Astrocyte of the hippocampus (primary cell): ENCODE measurements at places on chromosomes 6 and 20.

GRCh38 chr6:16338577-16339264 is 100.3 kb downstream of the GMPR start:
- peak; percentile 99 for DNase-seq

DNA sequence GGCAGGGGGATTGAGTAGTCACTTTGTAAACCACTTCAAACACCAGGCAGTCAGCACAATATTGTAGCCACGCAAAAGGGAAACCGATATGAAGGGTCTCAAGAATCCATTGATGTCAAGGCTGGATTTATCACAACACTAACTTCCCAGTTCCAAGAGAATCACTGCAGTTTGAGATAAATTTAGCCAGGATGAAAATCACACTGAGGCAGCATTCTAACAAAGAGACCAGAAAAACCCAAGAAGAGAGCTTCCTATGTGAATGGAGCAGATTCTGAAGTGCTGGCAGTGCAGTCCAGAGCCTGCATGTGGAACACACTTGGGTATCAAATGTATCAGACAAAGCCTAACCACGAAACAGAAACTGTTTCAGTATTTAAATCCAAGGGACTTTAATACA is 84.6 kb downstream of the KIF16B start:
- DNase-seq: no peak

GRCh38 chr6:159101656-159102055 is 56.9 kb upstream of the TAGAP start:
- DNase-seq: no peak

DNA sequence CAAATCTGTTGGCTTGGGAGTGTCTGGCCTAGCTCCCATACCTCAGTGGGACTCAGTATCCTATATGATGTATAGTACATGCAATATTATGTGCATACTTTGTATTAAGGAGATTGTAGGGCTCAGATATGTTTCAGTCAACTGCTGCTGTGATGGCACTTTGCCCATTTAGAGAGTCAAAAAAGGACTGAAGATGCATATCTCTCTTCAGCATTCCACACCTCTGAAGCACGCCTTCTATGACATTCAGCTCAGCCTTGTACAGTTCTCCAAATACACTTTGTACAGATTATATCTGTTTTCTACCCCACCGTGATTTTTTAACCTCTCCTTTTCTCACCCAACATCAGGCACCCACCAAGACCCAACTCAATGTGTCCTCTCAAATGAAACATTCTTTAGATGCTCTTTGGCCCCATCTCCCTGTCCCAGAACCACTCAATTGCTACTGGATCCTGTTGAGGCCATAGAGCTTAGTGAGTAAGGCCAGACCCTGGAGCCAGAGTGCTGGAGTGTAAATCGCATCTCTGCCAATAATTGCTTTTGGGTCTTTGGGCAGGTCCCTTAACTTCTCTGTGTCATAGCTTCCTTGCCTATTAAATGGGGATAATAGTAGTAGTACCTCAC is 15.6 kb downstream of the ENPP1 start:
- no peak for DNase-seq

DNA sequence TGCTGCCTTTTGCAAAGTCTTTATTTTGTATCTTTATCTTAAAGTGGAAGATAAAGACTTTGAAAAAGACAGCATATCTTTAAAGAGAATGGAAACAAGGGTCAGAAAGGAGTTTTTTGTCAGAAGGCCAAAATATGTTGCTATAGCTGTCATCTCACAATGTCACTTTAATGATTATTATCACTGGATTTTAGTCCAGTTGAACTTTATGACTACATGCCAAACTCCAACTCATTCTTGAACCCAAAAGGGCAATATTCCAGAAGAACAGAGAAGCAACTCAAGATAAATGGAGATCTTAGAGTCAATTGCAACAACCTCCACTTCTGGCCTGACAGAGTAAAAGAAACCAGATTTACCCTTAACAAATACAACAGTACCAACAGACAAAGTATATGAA is 47.3 kb upstream of the CLIC5 start:
- no peak for DNase-seq

DNA sequence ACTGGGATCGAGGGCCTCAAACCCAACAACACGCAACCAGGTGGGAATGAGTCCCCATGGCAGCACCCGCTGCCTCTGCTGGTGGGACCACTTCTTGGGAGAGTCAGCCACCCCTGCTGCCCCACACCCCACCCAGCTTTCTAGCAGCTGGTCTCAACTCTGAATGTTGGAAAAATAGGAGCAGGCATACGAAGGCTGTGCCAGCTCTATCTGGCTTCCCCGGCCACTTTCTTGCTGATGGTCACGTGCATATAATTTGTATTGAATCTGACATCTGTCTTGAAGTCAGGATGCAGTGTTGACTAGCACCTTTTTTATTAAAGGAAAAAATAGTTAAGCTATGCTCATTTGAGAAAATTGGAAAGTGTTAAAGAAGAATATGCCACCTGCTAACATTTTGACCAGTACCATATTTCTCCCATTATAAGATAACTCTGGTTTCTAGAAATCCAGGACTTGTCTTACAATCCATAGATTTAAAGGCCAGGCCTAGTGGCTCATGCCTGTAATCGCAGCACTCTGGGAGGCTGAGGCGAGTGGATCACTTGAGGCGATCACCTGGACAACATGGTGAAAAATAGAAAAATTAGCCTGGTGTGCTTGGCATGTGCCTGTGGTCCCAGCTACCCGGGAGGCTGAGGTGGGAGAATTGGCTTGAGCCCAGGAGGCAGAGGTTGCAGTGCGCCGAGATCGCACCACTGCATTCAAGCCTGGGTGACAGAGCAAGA is 26.9 kb upstream of the MAPRE1 start:
- DNase-seq: no peak

DNA sequence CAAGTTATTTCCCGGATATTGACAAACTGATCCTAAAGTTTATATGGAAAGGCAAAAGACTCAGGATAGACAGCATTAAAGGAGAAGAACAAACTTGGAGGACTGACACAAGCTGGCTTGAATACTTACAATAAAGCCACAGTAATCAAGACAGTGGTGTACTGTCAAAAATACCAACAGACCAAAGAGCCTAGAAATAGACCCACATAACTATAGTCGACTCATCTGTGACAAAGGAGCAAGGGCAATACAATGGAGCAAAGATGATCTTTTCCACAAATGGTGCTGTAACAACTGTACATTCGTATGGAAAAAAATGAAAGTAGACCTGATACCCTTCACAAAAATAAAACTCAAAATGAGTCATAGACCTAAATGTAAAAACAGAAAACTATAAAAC is 46.0 kb downstream of the ABHD12 start:
- DNase-seq: no peak

GRCh38 chr6:108846628-108847027 is 1.6 kb upstream of the ARMC2 start:
- no peak for DNase-seq

DNA sequence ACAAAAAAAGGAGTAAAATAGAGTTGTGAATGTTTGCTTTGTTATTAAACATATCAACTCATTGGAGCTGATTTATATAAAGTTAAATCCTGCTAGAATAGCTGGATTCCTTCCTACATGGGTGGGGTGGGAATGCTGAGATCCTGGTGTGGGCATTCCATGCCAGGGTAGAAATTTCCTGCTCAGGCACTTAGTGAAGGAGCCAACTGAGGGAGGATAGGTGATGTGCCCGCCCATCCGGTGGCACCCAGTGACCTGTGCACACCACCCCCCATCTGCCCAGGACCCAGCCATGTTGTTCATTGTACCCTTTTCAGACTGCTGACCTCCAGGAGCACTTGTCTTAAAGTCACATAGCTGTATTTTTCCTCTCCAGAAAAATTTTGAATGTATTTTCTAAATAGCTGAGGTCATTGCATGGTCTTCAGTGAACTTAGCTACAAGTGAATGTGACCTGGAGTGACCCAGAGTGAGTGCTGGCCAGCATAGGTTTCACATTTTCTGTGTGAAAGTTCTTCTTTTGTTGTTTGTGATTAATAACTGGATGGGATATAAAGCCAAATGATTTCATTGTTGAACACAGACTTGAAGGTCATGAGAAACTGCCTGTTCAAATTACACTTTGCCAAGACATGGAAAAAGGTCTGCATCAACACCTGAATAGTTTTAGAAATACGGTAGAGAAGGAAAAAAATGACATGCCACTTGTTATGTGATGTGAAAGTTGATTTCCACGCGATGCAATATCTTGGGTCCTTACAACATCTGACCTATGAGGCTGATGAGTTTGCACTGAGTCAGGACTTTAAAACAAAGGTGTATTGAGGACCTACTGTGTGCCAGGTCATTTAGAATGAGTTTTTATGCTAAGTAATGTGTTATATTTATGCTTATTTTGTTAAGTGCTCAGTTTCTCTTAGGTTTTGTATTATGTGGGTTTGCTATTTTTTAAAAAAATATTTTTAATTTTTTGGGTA is 77.2 kb downstream of the UTRN start:
- no peak for DNase-seq

- DNase-seq: peak; percentile 38
These were observed 18.1 kb upstream of the SIRPA start for GRCh38 chr20:1876975-1877608.

DNA sequence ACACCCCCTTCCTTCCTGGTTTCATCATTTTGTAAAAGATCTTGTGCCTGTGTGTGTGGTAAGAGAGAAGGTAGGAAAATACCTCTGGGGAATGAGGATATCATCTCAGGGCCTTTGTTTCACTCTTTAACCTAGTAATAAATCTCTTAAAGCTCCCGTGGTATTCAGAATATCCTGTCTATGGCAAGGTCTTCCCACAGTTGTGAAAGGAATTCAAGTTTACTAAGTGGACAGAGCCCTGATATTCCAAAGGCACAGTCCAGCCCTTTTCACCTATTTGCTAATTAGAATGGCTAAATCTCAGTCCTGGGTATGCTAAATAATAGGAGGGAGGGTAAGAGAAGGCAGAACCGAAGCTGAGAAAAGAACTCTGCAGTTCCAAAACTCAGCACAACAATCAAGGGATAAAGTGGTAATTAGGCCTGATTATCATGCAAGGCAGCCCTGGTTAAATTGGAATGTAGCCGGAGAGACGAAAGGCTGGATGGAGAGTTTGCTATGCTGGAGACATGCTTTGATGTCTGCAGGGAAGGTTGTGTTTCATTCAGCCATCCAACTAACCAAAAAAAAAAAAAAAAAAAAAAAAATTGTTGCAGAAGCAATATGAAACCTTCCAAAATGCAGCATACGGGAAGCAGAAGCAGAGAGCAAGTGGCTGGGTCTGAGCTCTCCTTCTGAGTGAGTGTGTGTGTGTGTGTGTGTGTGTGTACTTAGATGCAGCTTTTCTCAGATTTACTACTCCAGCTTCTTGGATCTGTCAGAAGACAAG is 28.5 kb upstream of the PIM1 start:
- peak; percentile 87 for DNase-seq

GRCh38 chr20:17648791-17649730 is 33.0 kb downstream of the RRBP1 start:
- DNase-seq: peak; percentile 47

DNA sequence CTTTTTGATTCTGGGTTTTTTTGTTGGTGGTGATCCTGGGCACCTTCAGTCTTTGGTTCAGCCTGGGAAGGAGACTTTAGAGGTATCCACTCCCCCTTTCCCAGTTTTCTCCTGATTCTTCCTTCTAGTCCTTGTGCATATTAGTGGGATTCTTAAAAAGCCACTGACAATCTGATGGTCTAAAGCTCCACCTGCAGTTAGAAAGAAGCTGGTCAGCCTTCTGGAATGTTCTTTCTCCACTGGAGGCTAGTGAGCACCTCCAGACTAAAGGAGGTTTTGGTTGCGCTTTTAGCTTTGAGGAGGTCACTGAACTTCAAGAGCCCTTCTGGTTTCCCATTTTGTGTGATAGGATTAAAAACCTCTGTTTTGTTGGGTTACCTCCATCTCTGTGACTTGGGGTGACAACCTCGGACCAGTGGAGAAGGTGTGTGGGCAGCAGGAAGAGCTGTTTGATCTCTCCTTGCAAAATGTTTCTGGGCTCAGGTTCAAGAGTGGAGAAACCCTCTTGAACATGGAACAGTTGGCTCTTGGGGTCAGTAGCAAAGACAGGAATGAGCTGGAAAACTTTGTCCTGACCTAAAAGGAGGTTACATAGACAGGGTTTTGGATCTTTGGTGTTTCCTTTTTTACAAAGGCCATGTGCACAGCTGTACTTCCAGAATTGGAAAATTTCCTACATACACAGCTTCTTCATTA is 29.0 kb downstream of the JARID2 start:
- no peak for DNase-seq

DNA sequence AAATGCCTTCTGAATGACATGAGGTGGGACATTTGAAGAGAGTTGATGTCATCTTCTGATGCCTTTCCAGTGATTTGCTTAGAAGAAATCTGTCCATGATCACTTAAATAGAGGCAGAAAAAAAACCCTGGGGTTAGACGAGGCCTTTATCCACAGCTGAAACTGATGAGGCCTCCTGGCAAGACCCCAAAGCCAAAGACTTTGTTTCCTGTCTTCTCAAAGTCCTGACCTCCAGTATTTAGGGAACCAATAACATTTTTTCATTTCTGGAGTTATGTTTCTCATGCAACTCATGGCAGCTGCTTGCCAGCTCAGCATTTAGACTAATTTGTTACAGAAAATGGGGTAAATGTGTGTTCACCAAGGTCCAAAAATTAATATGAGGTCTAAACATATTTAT is 248.0 kb upstream of the PRDM1 start:
- DNase-seq: no peak

DNA sequence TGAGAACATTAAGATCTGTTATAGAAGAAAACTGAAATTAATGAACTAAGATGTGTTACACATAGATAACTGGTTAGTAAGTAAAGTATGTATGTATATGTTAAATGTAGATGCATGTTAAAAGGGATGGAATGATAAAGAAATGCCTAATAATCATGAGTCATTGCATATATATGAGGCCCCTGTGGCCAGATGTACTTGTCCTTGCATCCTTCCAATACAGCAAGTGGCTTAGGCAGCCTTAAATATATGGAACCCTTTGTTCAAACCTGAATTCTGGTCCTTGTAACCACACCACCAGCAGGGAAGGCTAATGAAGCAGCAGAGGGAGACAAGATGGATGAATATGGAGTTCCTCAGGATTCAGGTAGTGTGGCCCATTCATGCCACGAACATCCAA is 9.8 kb upstream of the AKAP7 start:
- no peak for DNase-seq

GRCh38 chr20:25470045-25470444 is 62.6 kb downstream of the GINS1 start:
- DNase-seq: peak; percentile 46

DNA sequence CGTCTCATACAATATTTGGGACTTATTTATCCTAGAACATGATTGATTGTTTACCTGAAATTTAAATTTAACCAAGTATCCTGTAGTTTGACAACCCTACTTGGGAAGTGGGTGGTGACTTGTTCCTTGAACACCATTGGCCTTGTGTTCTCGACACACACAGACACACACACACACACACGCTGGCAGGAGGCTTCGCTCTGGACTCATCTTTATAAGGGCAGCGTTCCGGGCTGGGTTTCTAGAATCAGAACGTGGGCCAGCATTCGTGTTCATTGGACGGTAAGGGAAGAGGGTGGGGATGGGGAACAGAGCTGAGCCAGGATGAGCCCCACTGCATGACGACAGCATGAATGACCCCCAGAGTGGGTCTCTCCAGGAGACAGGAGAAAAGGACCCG is 16.2 kb upstream of the SSTR4 start:
- DNase-seq: no peak
